ENCODE measurements at places on chromosomes 2 and 18. TPM values are rescaled to one million over a fixed set of nuclear protein-coding genes. Genes with fewer than 3 reads are reported as not detected.

Gene SLC5A7
- polyA plus RNA-seq: not detected

Gene SERPINB13
- polyA plus RNA-seq: 4.2 TPM

Gene DNAJC5G
- not detected for polyA plus RNA-seq

Gene CEP192
- polyA plus RNA-seq: 11.5 TPM

Gene SGO2
- polyA plus RNA-seq: 6.5 TPM

Gene TP53I3
- 89.8 TPM for polyA plus RNA-seq

Gene MAT2A
- polyA plus RNA-seq: 279 TPM

Gene LYPD1
- not detected for polyA plus RNA-seq

Gene SELENOI
- 16.8 TPM for polyA plus RNA-seq

Gene RAB17
- 12.8 TPM for polyA plus RNA-seq

Gene ANKRD30BL
- polyA plus RNA-seq: not detected

Gene CDK15
- 3.1 TPM for polyA plus RNA-seq

Gene EML6
- polyA plus RNA-seq: 0.37 TPM

Gene RIT2
- not detected for polyA plus RNA-seq

Gene C1QL2
- not detected for polyA plus RNA-seq

Gene NT5C1B
- not detected for polyA plus RNA-seq

Gene BOLL
- polyA plus RNA-seq: not detected

Gene GPBAR1
- 0.03 TPM for polyA plus RNA-seq

Gene POTEI
- 0.01 TPM for polyA plus RNA-seq

Gene IL1R2
- 6.9 TPM for polyA plus RNA-seq

Gene FECH
- 34.0 TPM for polyA plus RNA-seq

Gene FOXI3
- polyA plus RNA-seq: 0.78 TPM

Gene CCDC141
- polyA plus RNA-seq: 0.01 TPM

Gene SNTG2
- not detected for polyA plus RNA-seq

Gene DCDC2C
- not detected for polyA plus RNA-seq

Gene DNAH6
- polyA plus RNA-seq: 0.03 TPM
